ENCODE measurements at places on chromosomes 12 and 14.
A peak's percentile ranks its signal among the peaks of the same experiment; 100 is the strongest.

GRCh38 chr12:89081719-89082369 lies 270.5 kb downstream of the DUSP6 start:
- no peak for DNase-seq

DNA sequence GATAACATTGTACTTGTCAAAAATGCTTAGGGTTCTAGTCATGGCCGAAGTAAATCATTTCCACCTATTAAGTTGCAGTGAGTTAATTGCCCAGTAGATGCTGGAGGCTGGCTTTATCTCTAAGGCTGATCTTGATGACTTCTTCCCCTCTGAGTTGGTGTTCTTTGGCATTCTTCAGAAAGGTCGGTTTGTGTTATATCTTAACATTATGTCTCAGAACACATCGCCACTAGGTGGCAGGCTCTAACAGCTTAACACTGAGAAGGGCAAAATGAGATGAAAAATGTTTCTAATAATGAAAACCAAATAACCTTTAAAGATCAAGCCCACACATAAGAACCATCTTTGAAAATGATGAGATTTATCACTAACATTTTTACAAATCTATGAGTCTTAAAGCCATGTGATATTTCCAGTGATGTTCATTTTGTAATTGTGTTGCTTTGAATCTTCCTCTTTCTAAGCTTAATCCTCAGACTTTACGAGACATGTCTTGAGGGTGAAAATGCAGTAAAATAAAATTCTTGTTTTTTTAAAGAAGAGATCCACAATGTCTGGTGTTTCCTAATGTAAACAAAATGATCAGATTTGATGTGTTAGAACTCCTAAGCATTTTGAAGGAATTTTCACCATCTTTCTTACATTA lies 28.6 kb downstream of the SUDS3 start:
- peak; percentile 39 for DNase-seq

GRCh38 chr14:59583755-59584154 lies 7.1 kb upstream of the CCDC175 start:
- DNase-seq = peak; percentile 40

GRCh38 chr12:89346741-89347324 lies 5.5 kb downstream of the DUSP6 start:
- peak; percentile 66 for DNase-seq

GRCh38 chr12:103441437-103442181 lies 54.2 kb downstream of the C12orf42 start:
- DNase-seq = no peak

DNA sequence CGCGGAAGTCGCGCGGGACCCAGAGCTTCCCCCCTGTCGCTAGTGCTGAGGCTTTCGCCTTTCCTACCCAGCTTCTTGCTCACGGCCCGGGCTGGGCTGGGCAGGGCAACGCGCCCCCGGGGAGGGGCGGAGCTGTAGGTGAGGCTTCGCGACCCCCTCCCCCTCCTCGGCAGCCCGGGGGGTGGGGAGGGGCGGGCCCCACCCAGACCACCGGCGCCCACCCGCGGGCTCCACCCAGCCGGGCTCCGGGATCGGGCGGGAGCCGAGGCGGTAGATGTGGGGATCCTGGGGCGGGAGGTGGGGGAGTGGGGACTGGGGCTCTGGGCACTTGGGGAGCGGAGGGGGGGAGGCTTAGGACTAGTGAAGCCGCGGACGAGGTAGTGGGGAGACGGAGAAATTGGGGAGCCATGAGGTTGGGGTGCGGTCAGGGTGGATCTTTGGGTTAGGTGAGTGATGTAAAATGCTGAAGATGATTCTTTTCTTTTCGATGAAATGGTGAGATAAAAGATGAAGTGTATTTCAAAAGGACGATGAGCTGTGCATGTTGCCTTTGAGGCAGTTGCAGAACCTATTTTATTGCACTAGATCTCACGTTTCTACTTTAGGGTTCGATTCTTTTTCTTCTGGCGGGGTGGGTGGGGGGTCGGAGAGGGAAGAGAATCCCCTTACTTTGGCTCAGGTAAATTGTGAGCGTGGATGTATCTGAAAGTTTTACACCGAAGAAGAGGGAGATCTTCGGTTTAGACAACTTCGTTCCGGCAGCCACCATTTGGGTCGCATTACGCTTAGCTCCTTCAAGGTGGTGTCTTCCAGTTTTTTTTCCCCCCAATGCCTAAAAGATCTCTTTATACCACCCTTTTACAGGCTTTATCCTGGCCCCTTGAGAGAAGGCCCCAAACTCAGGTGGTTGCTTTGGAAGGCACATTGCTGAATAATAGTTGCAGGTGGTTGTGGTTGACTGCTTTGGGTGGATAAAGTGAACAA lies 619 bp downstream of the ERC1 start:
- no peak for DNase-seq

DNA sequence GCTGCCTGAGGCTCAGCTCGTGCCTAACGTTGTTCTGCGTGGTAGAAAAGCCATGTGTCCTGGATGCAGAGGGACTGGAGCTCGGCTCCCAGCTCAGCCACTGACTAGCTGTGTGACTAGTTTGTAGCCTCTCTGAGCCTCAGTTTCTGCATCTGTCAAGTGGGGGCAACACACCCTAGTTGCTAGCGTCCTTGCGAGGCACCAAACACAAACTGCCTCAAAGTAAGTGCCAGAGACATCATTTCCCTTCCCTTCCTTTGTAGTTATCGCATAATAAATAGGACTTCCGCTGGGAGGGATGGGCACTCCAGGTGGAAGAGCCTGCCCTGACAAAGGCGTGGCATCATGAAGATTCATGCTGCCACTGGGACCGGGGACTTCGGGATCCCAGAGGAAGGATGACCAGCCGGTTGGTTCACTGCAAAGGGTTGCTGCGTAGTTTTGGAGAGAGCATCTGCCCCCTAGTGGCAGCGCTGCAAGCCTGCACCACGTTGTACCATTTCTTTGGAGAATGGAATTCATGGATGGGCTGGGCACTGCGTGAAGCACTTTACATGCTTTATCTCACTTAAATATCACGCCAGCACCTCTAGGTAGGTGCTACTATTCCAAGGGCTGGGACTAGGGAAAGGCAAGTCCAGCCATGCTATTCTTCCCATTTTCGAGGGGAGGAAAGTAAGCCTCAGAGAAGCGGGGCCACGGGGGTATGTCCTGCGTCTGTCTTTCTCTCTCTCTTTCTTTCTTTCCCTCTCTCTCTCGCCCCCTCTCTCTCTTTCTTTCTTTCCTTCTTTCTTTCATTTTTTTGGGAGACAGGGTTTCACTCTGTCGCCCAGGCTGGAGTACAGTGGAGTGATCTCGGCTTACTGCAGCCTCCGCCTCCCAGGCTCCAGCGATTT lies 4.6 kb downstream of the CCDC197 start:
- DNase-seq = no peak

DNA sequence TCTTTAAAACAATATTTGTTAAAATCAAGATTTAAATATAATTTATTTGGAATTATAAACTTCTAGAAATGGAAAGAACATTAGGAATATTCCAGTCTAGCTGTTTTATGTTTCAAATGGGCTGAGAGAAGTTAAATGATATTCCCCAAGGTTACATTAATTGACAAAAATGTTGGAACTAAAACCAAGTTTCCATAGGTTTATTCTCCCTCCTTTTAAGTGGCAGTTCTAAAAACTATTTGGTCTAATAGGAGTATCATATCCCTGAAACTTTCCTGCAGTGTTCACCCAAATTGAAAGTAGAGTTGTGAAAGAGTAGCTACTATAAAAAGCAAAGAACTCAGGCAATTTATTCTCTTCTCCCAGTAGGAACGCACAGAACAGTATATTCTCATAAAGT lies 1185.5 kb downstream of the LRFN5 start:
- DNase-seq = no peak

GRCh38 chr12:82948491-82948890 lies 261.8 kb downstream of the TMTC2 start:
- DNase-seq = no peak

GRCh38 chr12:40525054-40525453 lies 167.2 kb upstream of the CNTN1 start:
- DNase-seq = no peak

- no peak for DNase-seq
Observed at GRCh38 chr14:91774140-91775096, 42.5 kb upstream of the CATSPERB start.
